ENCODE measurements at places on chromosomes 6 and 20. TPM values are rescaled to one million over a fixed set of nuclear protein-coding genes. Genes with fewer than 3 reads are reported as not detected.

The TNXB gene
- total RNA-seq: 8.3 TPM

DNA sequence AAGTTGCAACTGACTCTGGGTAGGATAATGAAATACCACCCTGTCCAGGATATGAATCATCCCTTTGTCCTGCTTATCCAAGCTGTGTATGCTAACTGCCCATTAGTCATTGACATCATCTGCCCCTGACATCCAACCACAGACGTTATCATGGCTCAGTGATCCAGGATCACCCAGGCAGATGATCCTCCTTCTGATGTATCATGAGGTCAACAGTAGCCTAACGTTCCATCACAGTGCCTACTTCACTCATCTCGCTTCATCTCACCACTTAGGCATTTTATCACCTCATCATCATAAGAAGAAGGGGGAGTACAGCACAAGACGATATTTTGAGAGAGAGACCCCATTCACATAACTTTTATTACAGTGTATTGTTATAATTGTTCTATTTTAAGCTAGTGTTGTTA lies 13.4 kb upstream of the BTN3A2 start:
- peak; percentile 84 for DNase-seq

DNA sequence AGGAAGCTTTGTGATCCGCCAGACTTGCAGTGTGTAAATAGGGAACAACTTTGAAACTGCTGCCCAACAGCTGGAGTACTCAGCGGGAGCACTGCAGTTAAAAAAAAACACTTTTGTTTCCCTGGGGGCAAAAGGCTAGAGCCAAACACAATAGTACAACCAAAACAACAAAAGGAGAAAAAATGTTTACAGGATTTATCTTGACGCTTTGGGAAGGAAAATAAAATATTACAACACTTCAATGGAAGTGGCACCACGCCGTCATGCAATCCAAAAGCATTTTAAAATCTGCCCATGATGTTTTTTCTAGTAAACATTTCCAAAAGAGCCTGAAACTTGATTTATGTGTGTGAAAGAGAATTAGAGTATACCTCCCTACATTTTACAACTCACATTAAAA lies 26.0 kb downstream of the PTPRK start:
- no peak for DNase-seq

GRCh38 chr20:62448038-62448437 lies 20.7 kb upstream of the RBBP8NL start:
- DNase-seq: no peak

The TDRD6 gene
- 0.59 TPM for total RNA-seq

DNA sequence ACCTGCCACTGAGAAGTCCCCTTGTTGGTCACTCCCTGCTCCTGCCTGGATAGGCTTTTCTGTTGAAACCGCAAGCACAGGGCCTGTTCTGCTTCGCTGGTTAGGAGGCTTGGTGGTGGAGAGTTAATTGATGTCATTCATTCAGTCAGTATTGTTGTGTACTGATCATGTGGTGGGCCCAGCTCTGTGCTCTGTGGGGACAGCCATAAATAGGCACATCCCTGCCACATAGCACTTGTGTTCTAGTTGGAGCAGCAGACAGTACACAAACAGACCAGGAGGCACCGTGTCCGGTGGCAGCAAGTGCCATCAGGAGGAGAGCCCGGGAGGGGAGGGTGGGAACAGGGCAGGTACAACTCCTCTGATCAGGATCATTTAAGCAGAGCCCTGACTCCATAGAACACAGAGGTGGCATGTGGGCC lies 155.2 kb upstream of the INSM1 start:
- no peak for DNase-seq

- no peak for DNase-seq
Observed at GRCh38 chr6:168288781-168289570, 30.6 kb downstream of the DACT2 start.

GRCh38 chr6:16533721-16534136 lies 227.5 kb downstream of the ATXN1 start:
- DNase-seq: no peak

The DDO gene
- 3.6 TPM for total RNA-seq

The HRH3 gene
- not detected for total RNA-seq

DNA sequence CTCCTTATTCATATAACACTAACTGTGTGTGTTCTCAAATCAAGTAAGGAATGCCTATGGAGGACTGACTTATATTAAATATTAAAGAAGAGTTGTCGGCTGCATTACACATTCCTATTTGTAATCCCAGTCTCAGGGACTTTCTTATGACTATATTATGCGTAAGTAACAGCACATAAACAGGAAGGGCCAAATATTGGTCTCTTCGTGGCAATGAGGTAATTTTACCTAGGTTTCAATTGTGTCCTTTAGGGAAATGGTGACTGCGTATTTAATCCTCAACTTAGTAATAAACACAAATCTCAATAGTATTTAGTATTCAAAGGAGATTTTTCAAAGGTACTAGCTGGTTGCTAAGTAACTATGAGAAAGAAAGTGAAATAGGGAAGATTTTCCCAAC lies 22.8 kb upstream of the EPM2A start:
- DNase-seq: no peak

DNA sequence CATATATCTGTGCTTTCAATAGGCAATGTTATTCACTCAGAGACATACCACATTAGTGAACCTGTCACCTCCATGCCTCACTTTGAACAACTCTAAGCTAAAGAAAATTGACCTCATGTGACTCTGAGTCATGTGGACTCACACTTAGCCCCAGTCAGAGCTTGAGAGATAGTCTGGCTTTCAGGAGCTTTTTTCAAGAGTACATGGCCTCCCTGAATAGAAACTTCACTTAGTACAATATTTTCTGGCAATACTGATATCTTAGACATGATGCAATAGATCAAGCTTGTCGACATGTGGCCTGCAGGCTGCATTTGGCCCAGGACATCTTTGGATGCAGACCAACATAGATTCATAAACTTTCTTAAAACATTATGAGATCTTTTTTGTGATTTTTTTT lies 8.5 kb downstream of the SPTLC3 start:
- DNase-seq: peak; percentile 30

DNA sequence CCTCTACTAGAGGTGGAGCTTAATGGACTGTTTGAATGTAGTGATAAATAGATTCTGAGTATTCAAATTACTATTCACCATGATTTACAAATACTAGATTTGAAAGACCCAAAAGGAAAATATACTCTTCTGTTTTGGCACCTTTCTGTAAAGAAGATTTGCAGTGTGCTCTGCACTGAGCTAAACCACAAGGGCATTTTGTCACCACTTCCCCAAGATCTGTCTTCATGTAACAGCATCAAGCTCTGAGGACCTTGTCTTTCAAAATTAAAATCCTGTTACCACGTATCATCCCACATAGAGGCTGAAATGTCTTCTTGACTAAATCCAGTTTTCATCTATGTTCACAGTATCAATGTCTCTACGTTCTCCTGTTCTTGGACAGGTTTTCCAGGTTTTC lies 3.3 kb upstream of the PGK2 start:
- DNase-seq: no peak

The GPR6 gene
- not detected for total RNA-seq

The MUC22 gene
- not detected for total RNA-seq

The PTGIS gene
- total RNA-seq: 33.6 TPM

DNA sequence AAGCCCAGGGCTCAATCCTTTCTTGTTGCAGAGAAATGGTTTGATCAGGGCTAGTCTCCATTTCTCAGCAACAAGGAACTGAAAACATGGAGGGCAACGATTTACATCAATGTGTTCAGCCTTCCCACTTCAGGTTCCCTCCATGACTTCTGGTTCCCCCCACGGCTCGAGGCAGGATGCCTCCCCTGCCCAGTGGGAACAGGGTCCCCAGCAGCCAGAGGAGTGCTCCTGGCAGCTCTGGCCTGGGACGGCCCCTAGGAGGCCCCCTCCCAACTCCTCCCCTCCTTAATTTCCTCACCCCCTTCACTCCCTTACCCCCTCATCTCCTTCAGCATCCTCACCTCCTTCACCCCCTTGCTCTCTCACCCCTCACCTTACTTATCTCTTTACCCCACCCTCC lies 283.8 kb downstream of the CDC5L start:
- DNase-seq: no peak

DNA sequence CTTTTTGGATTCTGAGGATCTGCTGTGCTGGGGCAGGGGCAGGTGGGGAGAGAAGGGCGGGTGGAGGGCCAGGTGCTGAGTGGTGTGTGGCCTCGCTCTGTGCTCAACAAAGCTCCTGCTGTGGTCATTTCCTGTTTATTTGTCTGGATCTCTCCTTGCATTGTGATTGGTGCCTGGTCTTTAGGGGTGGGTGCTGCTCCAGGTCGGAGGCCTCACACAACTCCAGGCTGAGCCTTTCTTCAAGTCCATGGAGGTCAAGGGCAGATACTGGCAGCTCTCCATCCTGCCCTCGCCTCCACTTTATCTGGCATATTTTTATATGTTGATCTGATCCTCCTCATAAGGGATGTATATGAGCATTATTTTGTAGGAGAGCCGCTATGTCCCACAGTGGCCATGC lies 36.2 kb downstream of the HLA-F start:
- no peak for DNase-seq

All from osteoblast (primary cell).